Skeletal muscle cell (primary cell): ENCODE measurements at places on chromosomes 6 and 20.
A peak's percentile ranks its signal among the peaks of the same experiment; 100 is the strongest.

DNA sequence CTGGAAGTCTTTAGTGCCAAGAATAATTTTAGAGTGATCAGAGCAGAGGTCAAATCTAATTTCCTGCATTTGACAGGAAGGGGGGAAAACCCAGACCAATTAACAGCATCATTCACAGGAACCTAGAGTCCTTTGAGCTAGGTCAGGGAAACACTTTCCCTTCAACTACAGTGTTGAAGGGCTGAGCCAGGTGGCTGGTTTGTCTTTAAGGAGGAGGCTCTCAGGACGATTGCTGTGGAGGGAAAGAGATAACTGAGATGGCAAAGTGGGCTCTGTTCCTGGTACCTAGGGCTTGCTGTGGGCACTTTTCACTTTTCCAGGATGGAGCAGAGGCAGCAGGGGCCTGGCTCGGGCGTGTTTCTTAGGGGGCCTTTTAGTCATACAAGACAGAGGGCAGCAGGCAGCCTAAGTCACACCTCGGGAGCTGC, 111.9 kb downstream of the SCML4 start:
- no peak for DNase-seq

DNA sequence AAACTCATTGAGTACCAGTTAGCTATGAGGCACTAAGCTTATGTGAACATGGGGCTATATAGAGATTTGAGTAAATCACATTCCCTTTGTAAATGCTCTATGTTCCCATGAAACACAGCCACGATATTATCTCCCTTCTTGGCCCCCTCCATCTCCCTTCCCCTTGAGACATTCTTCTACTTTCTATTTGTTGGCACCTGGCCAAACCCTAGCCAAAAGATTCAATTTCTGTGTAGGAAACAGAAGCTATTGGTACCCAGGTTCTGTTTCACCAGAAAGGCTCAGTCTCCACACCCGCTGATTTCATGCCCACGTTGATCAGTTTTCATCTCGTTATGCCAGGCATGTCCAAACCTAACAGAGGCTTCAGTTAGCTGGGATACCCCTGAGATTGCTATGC, 145.5 kb upstream of the LAMP5 start:
- no peak for DNase-seq

DNA sequence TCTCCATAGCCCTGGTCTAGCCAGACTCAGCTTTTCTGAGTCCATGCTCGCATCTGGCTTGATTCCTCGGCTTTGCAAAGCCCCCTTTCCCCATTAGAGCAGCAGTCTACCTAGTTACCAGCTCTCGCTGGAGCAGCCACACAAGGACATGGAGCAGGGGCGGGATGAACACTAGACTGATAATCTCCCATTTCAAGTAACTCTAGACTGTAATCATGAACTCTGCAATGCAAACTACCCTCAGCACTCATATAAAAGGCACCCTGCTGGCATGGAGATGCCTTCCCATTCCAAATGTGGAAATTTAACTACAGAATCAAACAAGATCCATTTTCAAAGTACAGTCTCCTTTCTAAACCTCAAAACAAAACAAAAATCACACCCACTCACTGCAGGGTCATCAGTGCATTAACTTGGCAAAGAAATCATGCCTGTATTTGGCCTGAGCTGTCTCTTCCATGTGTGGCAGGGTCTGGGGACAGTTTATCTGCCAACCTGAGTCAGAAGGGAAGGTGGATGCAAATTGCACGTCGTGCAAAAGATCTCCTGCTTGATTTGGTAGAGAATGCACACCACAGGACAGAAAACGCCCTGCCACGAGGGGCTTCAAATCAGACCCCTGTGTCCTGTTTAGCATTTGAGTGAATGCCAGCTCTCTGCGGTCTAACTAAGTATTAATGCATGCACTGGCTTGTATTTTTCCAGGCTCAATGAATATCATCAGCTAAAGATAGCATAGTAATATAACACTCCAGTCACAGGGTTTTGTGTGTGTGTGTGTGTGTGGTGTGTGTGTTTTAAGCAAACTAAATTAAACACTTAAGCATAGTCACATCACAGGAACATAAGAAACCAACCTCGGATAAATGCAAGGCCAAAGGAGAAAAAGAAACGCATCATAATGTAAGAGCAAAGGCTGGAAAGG, 85.3 kb downstream of the MYLK4 start:
- DNase-seq, result no peak

DNA sequence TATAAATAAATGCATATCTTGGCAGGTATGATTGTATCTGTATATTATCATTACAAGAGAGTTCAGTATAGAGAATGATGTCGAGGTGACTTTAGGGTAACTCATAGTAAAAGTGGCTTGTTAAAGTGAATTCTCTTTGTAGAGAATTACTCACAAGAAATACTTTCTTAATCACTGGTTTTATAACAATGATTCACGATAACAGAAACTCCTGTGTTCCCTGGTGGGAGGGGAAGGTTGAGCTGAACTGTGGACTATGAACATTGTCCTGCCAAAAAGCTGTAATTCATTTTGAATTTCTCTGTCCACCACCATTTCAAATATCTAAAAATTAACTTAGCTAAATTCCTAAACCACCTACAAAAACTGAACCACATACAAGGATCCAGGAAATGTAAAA, 7.7 kb downstream of the TPMT start:
- DNase-seq, result peak; percentile 21

DNA sequence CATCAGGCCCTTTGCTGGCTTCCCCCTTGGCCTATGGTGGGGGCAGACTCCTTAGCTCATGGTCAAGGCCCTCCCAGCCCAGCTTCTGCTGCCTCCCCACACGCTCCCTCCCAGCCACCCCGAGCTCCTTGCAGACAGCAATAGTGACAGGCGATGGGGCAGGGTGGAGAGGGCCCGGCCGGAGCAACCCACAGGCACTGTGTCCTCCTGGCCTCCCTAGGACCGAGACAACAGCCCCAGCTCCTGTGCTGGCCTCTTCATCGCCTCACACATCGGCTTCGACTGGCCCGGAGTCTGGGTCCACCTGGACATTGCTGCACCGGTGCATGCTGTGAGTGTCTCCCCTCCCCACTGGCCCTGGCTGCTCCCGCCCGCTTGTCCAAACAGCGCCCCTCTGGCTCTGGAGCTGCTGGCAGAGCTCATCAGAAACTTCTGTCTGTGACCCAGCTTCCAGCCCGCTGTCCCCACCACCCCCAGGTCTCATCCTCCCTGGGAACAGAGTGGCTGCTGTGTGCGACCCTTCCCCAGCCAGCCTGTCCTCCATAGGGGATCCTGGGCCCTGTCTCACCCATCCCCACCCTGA, 21.8 kb downstream of the NPEPL1 start:
- DNase-seq, result no peak

- DNase-seq, result no peak
Measured at GRCh38 chr6:34195726-34196115, 41.0 kb upstream of the HMGA1 start.

- no peak for DNase-seq
Measured at GRCh38 chr6:91691449-91691848, 1104.6 kb upstream of the MAP3K7 start.

DNA sequence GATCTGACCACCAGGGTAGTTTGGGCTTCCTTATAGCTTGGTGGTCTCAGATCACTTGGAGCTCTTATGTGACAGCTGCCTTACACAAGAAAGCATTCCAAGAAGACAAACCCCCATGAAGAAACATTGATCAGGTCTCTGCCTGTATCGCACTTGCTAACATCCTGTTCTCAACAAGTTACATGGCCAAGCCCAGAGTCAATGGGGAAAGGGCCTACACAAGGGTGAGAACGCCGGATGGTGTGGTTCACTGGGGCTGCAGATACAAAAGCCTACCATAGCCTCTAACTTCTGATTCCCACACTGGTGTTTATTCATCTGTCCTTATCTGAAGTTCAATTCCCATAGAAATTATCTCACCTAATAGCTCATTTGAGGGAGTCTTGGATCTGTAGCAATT, 235.5 kb downstream of the SYNDIG1 start:
- DNase-seq, result no peak

DNA sequence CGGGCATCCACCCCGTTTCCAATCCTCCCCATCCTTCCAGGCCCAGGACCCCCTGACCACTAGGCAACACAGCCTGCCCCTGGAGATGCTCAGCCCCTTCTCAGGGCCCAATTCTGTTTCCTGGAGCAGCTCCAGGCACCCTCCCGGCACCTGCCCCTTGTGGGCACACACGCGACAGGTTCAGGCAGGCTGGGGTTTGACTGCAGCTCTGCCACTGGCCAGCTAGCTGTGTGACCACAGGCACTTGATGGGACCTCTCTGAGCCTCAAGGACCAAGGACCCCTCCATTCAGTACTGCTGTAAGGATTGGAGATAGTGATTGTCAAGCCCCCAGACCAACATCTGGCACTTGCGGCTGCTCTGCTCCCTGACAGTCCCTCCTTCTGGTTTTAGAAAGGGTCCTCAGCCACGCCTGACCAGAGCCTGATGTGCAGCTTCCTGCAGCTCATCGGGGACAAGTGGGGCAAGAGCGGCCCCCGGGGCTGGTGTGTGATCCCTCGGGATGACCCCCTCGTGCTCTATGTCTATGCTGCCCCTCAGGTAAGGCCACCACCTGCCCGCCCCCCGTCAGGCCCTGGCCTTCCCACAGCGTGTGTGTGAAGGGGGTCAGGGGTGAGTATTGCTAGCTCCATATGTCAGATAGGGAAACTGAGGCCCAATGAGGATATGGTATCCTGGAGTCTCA, 21.7 kb downstream of the FGD2 start:
- DNase-seq, result no peak
